ENCODE measurements at places on chromosomes 2 and 18.

DNA sequence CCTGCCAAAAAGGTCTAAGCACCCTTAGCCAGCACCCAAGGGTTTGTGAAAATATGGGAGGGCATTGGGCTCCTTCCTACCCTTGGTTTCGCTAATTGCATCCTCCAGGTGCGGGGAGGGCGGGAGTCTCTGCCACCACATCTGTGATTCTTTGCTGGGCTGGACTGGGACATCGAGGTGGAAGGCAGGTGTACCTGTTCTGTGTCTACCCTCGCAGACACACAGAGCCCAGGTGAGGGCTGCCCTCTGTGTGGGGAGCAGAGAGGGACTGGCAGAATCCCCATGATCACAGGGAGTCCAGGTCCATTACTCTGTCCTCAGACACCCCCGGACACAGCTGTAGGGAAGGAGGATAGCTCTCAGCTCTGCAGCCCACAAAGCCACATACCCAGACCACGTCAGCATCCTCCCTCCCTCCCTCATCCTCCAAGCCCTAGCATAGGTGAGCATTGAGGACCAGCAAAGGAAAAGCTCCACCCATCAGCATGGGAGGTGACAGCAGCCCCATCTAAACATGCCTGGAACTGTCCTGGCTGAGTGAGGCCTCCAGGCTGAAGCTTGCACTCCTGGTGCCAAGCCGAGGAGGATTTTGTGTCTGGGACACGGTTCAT lies 49.8 kb downstream of the PLB1 start:
- DNase-seq = no peak

GRCh38 chr2:128413718-128414341 lies 95.2 kb upstream of the HS6ST1 start:
- DNase-seq = no peak

GRCh38 chr2:11527001-11527400 lies 6.8 kb upstream of the GREB1 start:
- DNase-seq = no peak

- DNase-seq = peak; percentile 15
Measured at GRCh38 chr18:10215446-10215845, 239.0 kb upstream of the APCDD1 start.

GRCh38 chr18:68429841-68430240 lies 285.1 kb downstream of the TMX3 start:
- no peak for DNase-seq

DNA sequence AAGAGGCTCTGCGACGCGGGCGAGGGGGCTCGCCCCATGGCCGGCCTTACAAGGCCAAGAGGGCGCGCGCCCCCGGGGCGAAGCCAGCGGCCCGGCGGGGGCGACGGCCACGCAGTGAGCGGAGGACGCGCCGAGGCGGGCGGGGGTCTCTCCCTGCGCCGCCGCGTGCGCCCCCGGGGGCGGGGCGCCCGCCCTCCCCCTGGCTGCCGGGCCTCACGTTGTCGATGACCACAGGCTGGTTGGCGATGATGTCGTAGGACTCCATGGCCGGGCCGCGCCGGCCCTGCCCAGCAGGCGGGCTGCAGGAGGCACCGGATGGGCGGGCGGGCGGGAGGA lies 250 bp downstream of the ACTR1B start:
- no peak for DNase-seq

DNA sequence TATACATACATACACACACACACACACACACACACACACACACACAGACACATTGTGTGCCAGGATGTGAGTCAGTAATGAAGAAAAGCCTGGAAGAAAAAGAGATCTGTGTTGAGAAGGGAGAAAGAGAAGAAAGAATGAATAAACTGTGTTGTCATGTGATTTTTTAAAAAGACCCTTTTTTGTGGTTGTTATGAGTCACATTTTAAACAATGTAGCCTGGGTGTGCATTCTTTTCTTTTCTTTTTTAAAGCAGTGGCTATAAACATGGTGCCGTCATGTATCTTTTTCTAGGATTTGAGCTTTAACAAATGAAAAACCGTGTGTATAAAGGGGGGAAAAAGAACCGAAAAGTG lies 87.2 kb downstream of the NRP2 start:
- no peak for DNase-seq

- no peak for DNase-seq
Measured at GRCh38 chr2:28163627-28164279, 228.9 kb upstream of the FOSL2 start.

- DNase-seq = no peak
Measured at GRCh38 chr18:67484458-67484857, 32.1 kb downstream of the DSEL start.

DNA sequence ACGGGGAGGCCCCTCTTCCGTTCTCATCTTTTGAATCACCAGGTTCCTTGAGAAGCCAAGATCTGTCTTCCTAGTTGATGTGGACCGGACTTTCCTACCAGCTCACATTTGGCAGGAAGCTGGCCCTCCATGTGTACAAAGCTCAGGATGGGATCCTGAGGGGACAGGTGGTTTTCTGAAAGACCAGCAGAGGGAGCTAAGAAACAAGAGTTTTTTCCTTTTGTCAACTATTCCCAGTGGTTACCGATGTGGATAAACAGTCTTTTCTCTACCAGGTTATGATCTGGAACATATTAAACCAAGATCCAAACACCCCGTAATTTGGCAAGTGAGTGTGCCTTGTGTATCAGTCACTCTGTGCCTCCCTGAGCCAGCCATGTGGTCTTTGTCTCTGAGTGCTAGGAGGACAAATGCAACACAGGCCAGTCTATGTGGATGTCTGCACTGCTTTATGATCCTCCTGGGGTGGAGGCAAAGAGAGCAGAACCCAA lies 25.1 kb upstream of the ARHGAP25 start:
- peak; percentile 63 for DNase-seq

GRCh38 chr2:43020990-43021669 lies 205.3 kb downstream of the ZFP36L2 start:
- peak; percentile 31 for DNase-seq

GRCh38 chr2:41621563-41621962 lies 426.3 kb upstream of the PKDCC start:
- DNase-seq = no peak

GRCh38 chr2:7592618-7593140 lies 675.5 kb downstream of the RNF144A start:
- no peak for DNase-seq

DNA sequence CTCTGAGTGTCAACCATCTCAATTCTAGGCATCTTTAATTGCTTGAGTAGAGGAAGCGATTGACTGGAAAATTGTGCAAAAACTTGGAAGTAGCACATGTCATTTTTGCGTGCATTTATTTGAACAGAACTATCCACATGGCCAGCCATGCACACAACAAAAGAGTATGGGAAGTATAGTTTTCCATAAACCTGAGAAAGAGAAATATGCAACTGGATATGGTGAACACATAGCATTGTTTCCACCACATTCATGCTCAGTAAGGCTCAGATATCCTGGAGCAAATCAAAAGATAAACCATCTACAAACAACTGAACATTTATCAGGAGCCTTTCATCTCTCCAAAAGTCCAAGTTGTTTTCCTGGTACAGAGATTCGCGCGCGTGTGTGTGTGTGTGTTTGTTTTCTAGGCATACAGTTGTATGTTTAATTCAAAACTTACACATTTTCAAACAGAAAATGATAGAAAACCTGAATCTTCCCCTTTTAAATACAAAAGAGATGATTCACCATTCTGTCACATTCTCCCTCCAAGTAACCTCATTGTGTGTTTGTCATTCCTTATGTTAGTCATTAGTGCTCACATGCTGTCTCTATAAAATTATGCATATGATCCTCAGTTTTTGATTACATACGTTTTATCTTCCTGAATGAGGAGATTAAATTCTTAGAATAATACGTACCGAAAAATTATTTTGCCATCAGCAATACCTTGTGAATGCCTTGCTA lies 780.4 kb upstream of the NRXN1 start:
- DNase-seq = no peak

Measured in inflammatory macrophage treated with lipopolysaccharide for 4 hours (primary cell).